Skeletal muscle cell (primary cell): ENCODE measurements at places on chromosomes 2 and 18.

GRCh38 chr18:51520676-51521180, 323.2 kb upstream of the MEX3C start:
- no peak for DNase-seq

- no peak for DNase-seq
Measured at GRCh38 chr2:22842205-22842869, 542.6 kb upstream of the KLHL29 start.

DNA sequence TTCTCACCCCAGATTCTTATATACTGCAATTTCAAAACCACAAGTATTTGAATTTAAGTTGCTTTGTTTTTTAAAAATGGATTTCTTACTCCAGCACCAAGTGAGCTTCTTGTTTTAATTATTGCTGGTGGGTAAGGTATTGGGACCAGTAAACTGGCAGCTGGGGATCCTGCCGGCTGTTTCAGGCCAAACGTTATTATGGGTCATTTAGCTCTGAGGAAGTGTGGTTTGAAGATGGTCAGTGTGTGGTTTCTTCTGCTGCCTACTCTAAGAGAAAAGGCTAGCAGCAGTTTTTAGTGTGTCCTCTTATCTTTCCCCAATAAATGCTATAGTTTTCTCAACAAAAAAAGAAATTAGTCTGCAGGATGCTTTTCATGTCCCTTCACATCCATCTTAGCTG, 30.6 kb downstream of the CFAP221 start:
- DNase-seq, result no peak

- DNase-seq, result no peak
Measured at GRCh38 chr2:160615706-160616105, 122.1 kb upstream of the RBMS1 start.

DNA sequence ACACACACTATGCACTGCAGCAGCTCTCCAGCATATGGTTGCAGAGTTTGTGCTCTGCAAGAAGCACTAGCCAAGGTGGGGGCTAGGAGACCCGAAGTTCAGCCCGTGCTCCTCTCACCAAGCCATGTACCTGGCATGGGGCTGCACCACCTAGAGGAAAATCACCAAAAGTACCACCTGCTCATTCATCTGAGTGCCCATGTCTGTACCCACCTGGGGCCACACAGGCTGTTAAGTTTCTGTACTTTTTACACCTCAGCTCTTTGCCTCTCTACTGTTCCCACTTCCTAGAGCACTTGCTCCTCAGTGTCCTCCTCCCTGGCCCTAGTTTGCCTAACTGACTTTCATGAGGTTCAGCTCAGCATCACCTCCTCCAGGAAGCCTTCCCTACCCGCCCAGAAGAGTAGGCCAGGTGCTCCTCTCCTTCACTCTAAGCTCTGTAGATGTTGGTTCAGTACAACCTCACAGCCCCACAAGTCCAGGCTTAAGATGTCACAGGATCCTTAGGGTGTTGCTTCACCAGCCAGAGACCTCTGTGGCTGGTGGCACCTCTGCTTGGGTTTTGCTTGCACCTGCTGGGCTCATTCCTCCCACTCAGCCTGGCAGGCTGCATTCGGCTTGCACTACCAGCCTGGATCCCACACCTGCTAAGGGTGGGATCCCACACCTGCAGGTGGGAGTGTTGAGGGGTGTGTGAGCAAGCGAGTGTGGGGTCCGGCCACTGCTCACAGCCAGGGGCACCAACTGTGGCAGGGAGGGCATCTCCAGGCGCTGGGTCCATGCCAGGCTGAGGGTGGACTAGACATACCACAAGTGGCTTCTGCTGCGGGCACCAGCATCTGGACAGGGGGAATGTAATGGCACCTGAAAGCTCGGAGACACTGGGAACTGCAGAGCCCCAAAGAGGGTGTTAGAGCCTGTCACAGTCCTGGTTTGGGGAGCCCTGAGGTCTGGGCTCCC, 10.2 kb upstream of the TFCP2L1 start:
- DNase-seq, result no peak

DNA sequence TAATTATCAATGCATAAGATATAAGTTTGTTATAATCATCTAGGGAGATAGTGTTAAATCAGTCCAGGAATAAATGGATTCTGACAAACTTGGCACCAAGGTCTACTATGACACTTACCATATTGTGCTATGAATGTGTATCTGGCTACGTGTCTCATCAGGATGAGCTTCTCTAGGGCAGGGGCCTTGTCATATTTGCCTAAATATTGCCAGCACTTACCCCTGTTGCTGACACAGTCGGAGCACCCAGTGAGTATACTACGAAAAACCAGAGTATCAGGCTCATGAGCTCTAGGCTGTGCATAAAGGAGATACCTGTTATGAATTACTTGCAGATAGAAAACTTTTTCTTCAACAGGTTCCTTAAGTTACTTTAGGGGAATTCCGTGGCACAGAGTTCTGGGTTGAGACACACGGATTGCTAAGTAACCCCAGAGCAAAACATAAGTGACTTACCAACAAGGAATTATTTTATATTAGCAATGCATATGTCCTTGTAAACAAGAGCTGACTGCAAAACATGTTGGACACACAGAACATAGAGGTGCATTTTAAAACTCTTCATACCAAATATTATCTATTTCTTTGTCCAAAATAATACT, 7.7 kb upstream of the TTC39C start:
- DNase-seq, result no peak

DNA sequence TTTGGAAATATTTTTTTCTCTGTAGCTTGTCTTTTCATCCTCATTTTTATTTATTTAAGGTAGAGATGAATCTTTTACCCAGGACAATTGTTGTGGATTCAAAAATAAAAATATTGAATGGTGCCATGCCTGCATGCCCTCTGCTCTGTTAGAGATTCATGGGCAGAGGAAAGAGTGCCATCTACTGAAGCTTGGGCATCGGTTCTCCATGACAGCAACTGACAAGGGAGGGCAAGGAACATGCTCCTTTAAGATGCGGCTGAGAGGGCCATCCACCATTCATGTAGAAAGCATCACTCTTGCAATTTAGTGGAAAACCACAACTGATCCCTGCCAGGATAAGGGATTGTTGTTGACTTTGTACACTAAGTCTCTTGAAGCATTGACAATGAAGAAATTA, 79.9 kb downstream of the PARD3B start:
- no peak for DNase-seq

DNA sequence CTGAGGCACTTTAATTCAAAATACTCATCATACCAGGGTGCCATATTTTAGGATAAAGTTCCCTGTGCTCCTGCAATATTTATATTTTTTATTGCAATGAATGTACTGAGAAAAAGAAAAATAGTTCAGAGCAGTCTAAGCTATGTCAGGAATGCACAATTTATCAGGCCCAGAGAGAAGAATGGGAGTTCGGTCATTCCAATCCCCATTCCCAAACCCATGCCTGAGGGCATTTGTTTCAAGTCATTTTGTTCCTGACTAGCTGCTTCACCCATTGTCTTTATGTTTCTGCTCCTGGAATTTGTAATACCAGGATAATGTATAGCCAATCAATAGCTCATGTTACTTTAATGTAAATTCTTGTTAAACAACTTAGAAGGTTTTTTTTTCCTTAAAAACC, 24.4 kb upstream of the FTCDNL1 start:
- no peak for DNase-seq

GRCh38 chr2:26008851-26009566, 24.9 kb upstream of the RAB10 start:
- DNase-seq, result peak; percentile 88

GRCh38 chr18:35862119-35862640, 110.3 kb upstream of the RMP24 start:
- no peak for DNase-seq

DNA sequence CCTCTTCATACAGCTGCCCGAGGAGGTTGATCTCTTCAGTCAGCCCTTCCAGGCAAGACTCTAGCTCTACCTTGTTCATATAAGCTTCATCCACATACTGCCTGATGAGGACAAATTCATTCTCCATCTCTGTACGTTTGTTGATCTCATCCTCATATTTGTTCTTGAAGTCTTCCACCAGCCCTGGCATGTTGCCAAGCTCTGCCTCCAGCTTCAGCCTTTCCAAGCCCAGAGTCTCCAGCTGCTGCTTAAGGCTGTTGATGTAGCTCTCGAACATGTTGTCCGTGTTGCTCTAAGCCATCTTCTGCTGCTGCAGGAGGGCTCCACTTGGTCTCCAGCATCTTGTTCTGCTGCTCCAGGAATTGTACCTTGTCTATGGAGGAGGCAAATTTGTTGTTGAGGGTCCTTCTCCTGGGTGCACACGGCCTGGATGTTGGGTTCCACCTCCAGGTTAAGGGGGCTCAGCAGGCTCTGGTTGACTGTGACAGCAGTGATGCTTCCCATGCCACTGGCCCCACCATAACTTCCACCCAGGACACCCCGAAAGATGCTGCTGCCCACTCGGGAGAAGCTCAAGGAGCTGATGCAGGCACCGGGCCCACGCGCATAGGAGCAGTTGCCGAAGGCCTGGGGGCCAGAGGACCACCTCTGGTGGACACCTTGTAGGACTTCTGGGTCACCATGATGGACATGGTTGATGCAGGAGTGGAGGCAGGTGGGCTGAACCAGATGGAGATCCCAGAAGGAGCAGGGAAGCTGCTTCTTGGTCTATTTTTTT, 30.3 kb downstream of the ICA1L start:
- no peak for DNase-seq

DNA sequence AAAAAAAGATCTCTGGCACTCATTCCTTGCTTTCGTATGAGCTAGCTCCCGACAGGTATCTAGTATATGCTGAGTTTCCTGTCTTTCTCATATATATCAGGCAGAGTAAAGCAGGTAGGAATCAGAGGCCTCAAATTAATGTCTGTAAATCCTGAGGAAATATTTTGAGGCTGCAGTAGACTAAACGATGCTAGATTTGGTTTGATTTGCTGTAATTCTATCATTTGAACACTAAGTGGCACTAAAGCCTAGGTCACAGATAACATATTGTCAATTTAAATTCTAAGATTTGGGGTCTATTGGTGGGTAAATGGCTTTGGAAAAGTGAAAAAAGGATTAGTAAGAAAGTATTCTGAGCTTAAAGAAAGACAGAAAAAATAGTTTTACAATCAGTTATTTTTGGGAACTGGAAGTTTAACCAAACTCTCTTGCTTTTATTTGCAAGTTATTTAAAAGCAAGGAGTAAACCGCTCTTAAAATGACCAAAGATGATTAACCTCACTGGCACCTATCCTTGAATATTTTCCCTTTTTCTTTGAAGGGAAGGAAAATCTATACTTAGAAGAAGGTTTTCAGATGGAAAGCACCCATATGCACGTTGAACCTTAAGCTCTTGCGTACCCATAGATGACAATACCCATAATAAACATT, 37.6 kb upstream of the SLC4A10 start:
- no peak for DNase-seq

- DNase-seq, result peak; percentile 96
Measured at GRCh38 chr2:195533771-195534642, 123.0 kb upstream of the SLC39A10 start.

DNA sequence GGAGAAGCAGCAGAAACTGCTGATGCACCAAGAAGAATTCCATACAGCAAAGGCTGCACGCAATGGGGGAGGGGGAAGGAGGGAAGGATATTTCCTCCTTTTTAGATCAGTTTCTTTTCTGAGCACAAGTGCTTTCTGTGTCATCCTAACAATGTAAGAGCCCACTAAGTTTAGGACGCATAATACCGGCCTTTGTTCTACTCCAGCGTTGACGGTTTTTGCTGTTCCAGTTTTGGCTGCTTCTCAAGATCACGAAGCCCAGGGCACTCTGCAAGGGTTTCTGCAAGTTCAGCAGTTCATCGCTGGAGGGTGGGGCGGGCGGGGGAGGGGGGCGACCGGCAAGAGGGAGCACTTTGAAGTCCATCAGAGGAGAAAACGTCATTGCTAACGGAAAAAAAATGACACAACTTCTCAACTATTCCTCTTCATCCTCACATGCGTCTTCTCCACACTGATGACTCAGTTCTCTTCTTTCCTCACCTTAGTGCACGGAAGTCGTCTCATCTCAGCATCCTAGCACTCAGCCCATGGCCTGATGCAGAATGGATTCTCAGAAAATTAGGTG, 8.7 kb downstream of the FAM178B start:
- no peak for DNase-seq

GRCh38 chr2:101665312-101665711, 32.2 kb upstream of the MAP4K4 start:
- no peak for DNase-seq

DNA sequence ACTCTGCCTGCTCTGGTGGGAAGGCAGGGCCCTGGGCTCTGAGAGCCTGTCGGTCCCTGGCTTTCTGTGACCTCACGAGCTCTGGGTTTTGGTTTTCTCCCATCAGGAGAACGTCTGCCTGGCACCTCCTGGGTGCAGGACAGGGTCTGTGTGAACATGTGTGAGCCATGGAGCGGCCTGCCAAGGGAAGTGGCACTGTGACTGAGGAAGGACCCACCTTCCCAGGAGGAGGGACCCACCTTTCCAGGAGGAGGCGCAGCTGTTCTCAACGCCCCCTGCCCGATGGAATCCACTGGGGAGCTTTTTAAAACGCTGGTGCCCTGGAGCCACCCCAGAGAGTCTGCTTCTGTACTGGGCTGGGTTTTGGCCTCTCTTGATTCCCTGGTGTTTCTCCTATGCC, 168.7 kb downstream of the GLI2 start:
- DNase-seq, result no peak

GRCh38 chr2:67399831-67400489, 2.8 kb downstream of the ETAA1 start:
- no peak for DNase-seq

- DNase-seq, result no peak
Measured at GRCh38 chr2:130917006-130917688, 80.4 kb downstream of the ARHGEF4 start.

- peak; percentile 1 for DNase-seq
Measured at GRCh38 chr18:8548186-8548585, 61.1 kb upstream of the RAB12 start.

DNA sequence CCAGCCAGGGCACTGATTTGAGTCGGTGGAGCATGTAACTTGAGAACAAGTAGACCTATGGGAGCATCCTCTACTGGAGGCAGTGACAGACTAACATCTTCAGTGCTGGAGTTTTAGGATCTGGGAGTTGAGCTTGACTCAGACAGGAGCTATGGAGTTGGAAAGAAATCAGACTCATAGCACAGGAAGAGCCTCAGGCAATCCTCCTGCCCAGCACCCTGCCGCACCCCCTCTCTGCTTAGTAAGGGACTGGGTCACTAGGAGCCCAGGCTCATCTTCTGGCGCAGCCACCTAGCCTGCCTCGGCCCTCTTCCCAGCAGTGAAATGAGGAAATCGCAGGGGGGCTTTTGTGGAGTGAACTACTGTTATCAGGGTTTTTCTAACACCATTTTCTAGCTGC, 3.6 kb downstream of the ARID5A start:
- DNase-seq, result no peak
